Stimulated activated CD8-positive, alpha-beta memory T cell treated with anti-CD3 and anti-CD28 coated beads, Interleukin-4, amount 100 ng/mL, for 1 hour (primary cell): ENCODE measurements at places on chromosomes 3 and 15.

GRCh38 chr15:25541228-25541627 lies 102.4 kb upstream of the UBE3A start:
- DNase-seq = no peak

DNA sequence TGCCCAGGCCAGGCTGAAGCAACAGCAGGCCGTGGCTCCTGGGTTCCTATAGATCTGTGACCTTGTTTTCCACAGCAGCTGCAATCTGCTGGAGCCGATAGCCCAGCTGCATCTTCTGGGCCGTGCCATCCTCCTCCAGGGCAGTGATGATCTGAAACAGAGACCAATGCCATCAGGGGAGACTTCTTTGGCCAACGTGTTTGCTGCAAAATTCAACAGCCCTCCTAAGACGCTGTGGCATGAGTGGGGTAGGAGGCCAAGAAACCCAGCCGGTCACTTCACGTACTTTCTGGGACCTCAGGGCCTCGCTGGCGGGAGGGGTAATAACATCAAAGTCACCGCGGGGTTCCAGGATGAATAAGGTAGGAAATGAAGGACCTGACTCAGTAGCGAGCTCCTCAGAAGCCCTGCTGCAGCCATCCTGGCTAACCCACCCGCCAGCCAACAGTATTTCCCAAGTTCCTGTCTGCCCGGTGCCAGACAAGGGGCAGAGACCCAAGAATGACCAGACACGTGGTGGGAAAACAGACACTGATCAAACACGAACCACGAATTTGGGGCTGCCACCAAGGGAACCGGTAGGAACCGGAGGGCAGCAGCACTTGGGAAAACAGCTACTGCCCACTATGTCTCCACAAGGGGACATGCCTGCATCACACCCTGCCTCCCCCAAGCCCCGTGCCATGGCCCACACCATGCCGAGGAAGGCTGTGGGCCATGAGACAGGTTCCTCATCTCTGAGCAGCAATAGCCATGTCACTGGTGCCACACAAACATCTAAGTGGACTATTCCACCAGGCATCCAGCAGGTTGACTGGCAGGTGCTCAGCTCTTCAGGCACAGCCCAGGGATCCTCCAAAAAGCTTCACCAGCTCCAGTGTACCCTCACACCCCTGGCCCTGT lies 25.2 kb downstream of the PLXNB1 start:
- DNase-seq = no peak

- no peak for DNase-seq
These were observed 192.1 kb downstream of the CBLB start for GRCh38 chr3:105676621-105677300.

DNA sequence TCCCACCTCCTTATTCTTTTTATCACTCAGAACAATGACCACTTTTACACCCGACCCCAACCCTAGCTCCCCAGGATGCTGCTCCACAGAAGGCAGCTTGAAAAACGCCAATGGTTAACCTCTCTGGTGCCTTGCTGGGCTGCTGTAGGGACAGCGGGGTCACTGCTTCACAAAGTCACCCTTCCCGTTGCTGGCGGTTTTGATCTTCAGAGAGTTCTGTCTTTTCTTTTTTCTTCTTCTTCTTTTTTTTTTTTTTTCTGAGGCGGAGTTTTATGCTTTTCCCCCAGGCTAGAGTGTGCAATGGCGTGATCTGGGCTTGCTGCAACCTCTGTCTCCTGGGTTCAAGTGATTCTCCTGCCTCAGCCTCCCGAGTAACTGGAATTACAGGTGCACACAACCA lies 20.7 kb downstream of the CEP19 start:
- DNase-seq = no peak

- no peak for DNase-seq
These were observed 29.5 kb upstream of the FAM107A start for GRCh38 chr3:58606693-58607092.
